ENCODE measurements at places on chromosomes 16 and 17.

DNA sequence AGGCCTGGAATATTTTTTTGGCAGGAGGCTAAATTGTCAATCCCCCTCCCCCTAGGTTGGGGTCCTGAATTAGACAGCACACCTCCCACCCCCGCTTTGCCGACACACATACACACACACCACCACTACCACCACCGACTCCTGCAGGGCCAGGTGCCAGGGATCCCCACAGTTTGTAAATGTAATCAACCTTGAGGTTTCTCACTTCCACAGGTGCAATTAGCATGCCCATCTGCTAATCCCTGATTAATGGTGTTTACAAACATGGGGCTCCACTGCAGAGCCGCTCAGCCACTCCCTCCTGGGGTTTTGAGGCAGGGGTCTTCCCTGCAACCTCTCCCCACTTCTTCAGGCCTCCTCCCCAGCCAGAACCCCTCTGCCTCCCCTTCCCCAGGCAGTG lies 11.8 kb downstream of the MRM1 start:
- no peak for DNase-seq
- H3K36me3 ChIP-seq: no peaks in the 10 kb centered on the region

DNA sequence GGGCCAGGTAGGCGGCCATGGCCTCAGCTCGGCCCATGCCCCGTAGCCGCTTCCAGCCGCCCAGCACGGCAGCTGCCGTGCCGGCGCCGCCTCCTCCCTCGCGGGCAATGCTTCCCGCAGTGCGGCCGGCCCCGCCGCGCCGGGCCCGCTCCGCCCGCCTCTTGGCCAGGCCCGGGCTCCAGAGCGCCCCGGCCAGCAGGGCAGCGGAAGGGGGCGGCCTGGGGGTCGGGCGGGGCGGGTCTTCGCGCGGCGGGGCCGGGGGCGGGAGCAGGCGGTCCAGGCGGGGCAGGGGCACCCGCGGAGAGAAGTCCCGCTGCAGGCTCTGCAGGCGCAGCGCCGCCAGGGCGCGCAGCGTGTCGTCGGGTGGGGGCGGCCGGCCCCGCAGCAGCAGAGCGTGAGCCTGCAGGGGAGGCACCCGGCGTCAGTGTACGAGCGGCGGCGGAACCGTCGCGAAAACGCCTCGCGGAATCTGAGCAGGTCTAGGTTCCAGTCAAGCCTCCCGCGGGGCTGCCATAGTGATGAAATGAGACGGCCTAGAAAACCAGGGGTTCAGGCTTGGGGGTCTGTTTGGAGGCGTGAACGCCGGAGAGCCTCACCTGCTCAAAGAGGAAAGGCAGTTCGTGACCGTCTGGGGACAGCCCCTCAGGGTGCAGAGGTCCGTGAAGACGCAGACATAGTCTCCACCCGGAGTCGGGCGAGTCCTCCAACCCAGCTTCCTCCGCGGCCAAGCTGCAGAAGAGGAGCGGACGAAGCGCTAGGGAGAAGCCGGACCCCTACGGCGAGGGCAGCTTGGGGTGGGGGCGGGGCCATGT lies 6.6 kb downstream of the PLEKHH3 start:
- H3K4me3 ChIP-seq: peak overlapping the region; percentile 32
- no peak overlapping the region for H3K27ac ChIP-seq
- H3K4me1 ChIP-seq: peaks cover 32% of the 10 kb centered on the region
- H3K36me3 ChIP-seq: no peaks in the 10 kb centered on the region
- peaks cover 2% of the 10 kb centered on the region for H3K27me3 ChIP-seq

- H3K27me3 ChIP-seq: no peaks in the 10 kb centered on the region
- no peak overlapping the region for H3K4me3 ChIP-seq
- DNase-seq: no peak
- H3K27ac ChIP-seq: no peak overlapping the region
Observed at GRCh38 chr16:85608887-85609286, 4.2 kb upstream of the GSE1 start.

DNA sequence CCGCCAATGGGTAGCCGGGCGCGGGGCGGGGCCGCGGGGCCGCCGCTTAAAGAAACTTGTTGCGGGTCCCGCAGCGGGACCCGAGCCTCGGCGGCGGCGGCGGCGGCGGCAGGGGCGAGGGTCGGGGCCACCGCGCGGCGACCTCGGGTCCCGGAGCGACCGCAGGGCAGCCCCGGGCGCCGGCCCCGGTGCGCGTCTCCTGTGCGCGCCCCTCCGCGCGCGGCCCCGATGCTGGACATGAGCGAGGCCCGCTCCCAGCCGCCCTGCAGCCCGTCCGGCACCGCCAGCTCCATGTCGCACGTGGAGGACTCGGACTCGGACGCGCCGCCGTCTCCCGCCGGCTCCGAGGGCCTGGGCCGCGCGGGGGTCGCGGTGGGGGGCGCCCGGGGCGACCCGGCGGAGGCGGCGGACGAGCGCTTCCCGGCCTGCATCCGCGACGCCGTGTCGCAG lies at the start of gene SOX8:
SOX8 (plus strand) TSS at position 76 of the 450 bp plus-strand sequence; CDS start at position 229, 153 bp downstream.
- no peak for DNase-seq
- H3K4me1 ChIP-seq: peaks cover 17% of the 10 kb centered on the region
- H3K36me3 ChIP-seq: no peaks in the 10 kb centered on the region
- no peak within 1 kb of the TSS for H3K4me3 ChIP-seq
- no peak within 1 kb of the TSS for H3K27ac ChIP-seq

- no peaks in the 10 kb centered on the region for H3K4me1 ChIP-seq
- no peaks in the 10 kb centered on the region for H3K27me3 ChIP-seq
- H3K36me3 ChIP-seq: no peaks in the 10 kb centered on the region
- H3K4me3 ChIP-seq: no peak overlapping the region
- no peak overlapping the region for H3K27ac ChIP-seq
Observed at GRCh38 chr16:13291591-13292333, 390.4 kb downstream of the SHISA9 start.

Data from CD4-positive, CD25-positive, alpha-beta regulatory T cell (primary cell).